Natural killer cell (primary cell): ENCODE measurements at places on chromosomes 3 and 15. TPM values are rescaled to one million over a fixed set of nuclear protein-coding genes. Genes with fewer than 3 reads are reported as not detected.

GRCh38 chr3:162738784-162739183, 1242.2 kb downstream of the OTOL1 start:
- DNase-seq: no peak

DNA sequence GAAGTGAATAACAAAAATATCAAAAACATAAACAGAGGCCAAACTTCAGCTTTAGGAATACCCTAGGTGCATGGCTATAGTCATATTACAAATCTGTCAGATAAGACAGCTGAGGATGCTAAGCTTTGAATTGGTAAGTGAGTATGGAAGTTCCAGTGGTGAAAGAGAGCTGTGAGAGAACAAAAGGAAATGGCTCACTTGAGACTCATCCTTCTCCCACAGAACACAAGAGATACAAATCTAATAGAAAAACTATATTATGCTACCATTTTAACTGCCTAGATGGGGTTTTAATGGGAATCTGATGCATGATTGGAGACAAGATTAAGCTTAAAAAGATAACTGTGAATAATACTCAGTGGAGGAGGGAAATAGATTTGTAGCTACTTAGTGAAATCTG, 21.5 kb upstream of the PEX5L start:
- no peak for DNase-seq

- DNase-seq: no peak
Observed at GRCh38 chr3:95312650-95313049, 1249.8 kb downstream of the NSUN3 start.

DNA sequence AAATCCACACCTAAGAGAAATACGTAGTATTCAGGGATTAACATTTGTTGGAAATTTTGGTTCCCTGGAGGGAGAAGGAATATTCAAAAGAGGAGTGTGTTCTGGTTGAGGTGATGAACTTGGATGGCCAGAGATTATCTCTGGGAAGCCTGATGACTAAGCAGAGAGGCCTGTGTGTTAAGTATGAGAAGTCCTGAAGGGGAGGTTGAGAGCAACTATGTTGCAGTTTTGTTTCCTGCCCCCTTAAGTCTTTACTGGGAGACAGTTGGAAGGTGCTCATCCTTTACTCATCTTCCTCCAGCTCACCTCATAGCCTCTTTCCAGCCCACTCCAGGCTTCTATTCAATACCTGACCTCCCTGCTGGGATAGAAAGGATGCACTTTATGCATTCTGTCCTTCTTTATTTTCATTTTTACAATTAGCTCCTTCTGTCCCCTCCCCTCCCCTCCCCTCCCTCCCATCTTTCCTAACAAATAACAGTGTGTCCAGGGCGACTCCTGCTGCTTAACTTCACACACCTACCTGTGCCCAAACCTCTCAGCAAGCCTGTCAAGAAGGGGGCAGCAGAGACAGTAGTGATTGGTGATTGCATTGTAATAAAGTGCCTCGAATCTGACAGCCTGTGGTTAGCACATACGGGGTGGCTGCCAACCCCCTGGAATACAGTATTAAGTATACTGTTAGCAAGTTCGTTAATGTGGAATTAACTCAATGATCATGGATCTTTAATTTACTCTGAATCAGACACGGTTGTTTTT, 11.9 kb downstream of the RAP2B start:
- DNase-seq: peak; percentile 50

- no peak for DNase-seq
Observed at GRCh38 chr3:127413318-127413673, 125.5 kb upstream of the PRR20G start.

- no peak for DNase-seq
Observed at GRCh38 chr3:71846185-71846584, 61.2 kb upstream of the PROK2 start.

Gene SAXO2
- 6.5 TPM for total RNA-seq

Gene NUP210
- total RNA-seq: 179 TPM

Gene WDR93
- total RNA-seq: not detected

- DNase-seq: no peak
Observed at GRCh38 chr3:125039131-125040100, 16.4 kb downstream of the HEG1 start.

Gene MYH15
- total RNA-seq: not detected

Gene PRTG
- total RNA-seq: not detected

DNA sequence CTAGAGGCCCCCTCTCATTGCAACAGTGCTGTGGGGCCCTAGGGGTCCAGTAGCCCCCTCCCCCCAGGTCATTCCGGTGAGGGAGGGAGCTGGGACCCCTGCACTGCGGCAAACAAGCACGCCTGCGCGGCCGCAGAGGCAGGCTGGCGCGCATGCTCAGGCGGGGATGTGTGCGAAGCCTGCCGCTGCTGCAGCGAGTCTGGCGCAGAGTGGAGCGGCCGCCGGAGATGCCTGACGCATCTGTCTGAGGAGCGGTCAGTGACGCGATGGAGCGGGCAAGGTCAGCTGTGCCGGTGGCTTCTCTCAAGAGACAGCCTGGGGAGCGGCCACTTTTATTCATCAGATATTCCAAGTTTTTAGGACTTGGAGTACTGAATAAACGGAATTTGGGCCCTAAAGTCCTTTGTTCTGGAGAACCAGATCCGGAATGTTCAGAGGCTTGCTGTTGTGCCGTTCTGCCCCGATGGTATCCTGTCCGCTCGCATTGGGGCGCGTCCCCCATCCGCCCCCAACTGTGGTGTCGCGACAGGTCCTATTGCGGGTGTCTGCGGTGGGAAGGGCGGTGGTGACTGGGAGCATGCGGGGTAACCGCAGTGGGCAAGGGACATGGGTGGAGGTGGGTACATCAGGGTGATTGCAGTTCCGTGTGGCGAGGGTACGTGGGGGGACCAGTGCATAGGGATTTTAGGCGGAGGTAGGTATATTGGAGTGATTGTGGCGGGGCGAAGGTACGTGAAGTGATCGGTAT, at the start of the genes SNRPN and SNURF:
Gene SNRPN, plus strand, starts transcription at position 205 of the 748 bp plus-strand sequence. CDS start 19,467 bp downstream, outside the sequence.
Gene SNURF, plus strand, starts transcription at position 205 of the 748 bp plus-strand sequence. Its CDS starts 62 bp downstream, at position 267.
- DNase-seq: peak; percentile 64

DNA sequence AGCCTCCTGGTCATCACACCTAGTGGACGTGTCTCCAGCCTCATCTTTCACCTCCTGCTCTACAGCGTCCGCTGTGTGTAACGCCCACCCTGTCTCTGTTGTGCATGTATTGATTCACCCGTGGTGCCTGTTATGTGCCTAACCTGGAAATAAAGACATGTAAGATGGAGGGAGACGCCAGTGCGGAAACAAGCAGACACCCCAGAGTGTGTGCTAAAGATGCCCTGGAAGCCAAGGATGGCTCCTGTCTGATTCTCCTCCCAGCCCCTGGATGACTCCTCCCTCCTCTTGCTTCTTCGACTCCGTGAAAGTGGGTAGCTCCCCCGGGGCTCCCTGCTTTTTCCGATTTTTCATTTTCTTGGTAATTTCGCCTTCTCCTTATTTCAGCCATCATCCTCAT, 241.8 kb downstream of the ADAMTS17 start:
- DNase-seq: no peak

DNA sequence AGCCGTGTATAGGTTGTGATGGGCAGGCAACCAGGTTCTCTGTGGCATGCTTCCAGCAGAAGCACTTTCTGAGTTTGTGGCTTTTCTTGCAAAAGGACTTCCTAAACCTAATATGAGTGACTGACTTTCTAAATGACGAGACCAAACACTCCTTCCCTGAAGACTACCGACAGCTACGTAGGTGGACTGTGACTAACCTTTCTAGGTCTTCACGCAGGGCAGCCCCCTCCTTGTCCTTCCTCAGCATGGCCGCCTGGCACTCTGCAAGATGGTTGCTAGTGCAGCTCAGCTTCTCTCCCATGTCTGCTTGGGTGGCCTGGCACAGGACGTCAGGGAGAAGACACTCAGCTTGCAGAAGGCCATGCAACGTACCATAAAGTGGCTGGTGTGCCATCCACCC, 20.9 kb downstream of the CXCR6 start:
- no peak for DNase-seq

DNA sequence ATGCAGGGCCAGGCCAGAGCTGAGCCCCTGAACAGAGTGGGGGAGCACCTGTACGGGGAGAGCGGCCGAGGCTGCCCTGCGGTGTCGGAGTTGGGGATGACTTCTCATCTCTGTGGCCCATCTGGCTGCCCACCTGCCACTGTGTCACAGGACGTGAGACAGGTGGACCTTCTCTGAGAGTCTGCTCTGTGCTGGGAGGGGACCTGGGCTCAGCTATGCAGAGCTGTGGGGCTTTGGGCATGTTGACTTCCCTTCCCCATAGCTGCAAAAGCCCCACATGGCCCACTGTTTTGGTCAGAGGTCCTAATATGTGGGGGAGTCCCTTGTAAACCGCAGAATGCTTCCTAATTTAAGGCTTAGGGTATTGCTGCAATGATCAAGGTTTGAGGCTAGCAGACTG, 68.0 kb upstream of the TRPM1 start:
- no peak for DNase-seq

- DNase-seq: no peak
Observed at GRCh38 chr15:95087253-95087609, 855.9 kb downstream of the MCTP2 start.

- peak; percentile 39 for DNase-seq
Observed at GRCh38 chr3:129440618-129441190, 680 bp downstream of the IFT122 start.

DNA sequence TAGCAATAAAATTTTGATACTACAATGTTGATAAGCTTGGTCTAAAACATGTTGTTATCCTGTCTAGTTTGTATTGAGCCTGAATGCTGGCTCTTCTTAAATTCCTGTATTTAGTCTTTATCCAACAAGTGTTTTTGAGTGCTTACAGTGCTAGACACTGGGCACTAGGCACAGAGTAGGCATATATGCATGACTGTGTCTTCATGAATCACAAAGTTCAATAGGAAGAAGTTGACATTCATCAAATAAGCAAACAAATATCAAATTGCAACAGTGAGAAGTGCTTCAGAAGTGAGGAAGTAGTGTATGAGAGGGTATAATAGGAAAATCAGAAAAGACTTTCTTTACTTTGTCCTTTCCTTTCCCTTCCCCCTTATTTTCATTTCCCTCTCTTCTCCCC, 6.8 kb downstream of the CD96 start:
- peak; percentile 17 for DNase-seq

DNA sequence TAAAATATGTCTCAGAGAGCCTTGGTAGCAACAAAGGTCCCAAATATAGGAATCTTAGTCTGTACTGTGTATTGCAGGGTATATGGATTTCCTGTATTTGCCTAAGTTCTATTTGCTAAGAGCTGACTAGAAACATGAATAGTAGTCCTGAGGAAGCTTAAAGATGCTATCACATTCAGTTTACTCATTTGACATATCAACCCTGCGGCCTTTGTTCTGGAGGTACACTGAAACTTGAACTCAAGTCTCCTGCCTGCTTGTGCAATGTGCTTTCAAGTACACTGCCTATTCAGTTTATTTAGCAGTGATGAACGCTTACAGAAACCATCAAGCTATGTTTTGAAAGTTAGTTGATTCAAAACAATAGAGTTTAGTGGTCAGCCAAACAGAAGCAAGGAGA, 21.1 kb downstream of the IL1RAP start:
- no peak for DNase-seq

- no peak for DNase-seq
Observed at GRCh38 chr3:9622438-9622837, 26.9 kb upstream of the MTMR14 start.

GRCh38 chr3:160564949-160565441, 376 bp downstream of the KPNA4 start:
- peak; percentile 77 for DNase-seq

DNA sequence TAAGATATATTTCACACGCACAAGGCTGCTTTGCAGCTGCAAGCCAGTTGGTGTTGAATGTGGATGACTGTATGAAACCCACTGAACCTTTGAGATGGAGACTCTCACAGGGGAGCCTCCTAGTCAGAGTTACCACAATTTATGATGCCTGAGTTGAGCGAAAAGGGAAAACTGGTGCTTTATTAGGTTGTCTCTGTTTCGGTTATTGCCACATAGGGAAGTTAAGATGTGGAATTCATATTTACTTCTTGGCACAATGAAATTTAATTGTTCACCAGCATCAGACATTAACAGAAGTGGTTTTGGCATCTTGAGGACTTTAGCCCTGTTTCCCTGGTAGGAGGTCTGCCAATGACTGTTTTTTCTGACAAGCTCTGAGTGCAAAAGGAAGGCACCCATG, 358.2 kb downstream of the SQOR start:
- DNase-seq: no peak
